ENCODE measurements at places on chromosomes 5 and 9.

GRCh38 chr9:116370556-116370955, 217.0 kb downstream of the PAPPA start:
- H3K36me3 ChIP-seq = no peaks in the 10 kb centered on the region
- no peak for DNase-seq
- H3K27me3 ChIP-seq = no peaks in the 10 kb centered on the region

DNA sequence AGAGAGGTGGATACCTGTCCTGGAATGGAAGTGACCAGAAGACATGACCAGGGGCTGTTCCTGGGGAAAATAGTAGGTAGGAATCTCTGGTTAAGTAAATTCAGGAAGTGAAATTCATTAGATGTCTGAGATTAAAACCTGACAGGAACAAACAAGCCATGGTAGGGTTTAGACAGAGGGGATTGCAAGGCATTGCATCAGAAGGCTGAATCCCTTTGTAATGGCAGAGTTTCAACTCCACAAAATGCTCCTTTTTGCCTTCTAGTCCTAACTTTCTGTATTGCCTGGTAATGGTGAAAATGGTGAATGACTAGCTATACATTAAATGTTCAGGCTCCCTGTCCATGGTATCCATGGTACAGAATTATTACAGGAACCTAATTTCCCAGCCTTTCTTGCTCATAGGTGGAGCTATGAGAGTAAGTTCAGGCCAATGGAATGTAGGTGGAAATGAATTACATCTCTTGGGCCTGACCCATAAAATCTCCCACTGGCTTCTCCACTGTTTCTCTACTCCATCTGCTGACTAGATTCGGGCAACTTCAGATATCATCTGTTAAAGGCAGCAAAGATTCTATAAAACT, 113.4 kb upstream of the CNTLN start:
- no peak for DNase-seq
- H3K4me1 ChIP-seq = no peaks in the 10 kb centered on the region
- no peak overlapping the region for H3K27ac ChIP-seq
- H3K27me3 ChIP-seq = no peaks in the 10 kb centered on the region

DNA sequence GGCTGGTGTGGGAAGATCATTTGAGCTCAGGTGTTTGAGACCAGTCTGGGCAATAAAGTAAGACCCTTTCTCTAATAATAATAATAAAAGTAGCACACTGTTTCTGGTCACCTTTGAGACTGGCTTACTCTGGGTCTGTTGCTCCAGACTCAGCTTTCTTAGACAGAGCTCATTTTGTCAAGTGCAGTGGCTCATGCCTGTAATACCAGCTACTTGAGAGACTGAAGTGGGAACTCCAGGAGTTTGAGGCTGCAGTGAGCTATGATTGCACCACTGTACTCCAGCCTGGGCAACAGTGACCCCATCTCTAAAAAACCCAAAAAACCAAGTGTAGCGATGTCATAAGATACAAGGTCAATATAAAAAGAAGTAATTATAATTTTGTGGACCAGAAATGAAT, 36.4 kb upstream of the RNU6ATAC start:
- H3K4me3 ChIP-seq = no peak overlapping the region
- no peaks in the 10 kb centered on the region for H3K27me3 ChIP-seq
- H3K36me3 ChIP-seq = no peaks in the 10 kb centered on the region
- no peak for DNase-seq

DNA sequence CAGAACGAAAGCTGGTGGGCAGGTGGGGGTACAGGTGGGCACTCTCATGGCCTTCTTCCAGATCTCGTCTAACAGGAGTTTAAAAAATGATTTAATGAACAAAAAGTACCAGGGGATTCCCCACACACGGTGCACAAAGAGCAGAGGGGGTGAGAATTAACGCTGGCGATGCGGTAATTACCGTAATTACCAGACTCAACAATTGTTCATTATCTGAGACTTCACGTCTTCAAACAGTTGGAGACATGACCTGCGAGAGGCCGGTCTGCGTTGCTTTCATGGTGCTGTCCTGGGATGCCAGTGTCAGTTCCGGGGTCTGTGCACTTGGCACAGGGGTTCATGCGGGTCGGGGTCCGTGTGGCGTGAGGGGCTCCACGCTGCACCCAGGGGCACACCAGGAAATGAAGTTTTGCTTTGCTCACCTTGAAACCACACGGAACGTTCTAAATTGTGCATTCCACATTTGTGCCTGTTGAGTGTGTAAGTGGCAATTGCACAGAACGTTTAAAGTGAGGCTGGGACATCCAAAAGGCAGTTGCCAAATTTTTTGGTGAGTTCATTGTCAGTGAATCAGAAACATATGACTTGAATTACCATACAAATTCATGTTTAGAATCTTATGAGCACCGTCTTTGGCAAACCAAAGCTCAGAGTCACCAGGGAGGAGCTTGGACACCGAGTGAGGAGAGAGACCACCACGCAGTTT, 256.4 kb upstream of the IRX1 start:
- H3K4me1 ChIP-seq = no peaks in the 10 kb centered on the region
- DNase-seq = no peak
- H3K27ac ChIP-seq = no peak overlapping the region
- H3K36me3 ChIP-seq = no peaks in the 10 kb centered on the region

DNA sequence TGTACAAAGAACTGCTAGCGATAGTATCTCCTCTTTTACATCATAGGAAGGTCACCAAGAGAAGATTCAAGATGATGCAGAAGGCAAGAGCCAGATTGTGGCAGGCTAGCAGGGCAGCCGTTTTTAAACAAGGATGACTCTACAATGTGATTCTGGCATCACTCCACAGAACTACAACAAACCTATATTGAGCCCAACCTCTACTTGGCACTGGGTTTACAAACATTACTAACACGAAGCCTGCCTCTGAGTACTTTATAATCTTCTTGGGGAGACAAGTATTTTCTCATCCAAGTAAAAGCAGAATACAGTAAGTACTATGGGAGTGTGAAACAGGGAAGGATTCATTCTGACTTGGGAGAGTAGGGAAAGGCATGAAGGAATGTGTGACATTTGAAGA, 448.6 kb downstream of the ZNF608 start:
- no peak overlapping the region for H3K27ac ChIP-seq
- H3K27me3 ChIP-seq = no peaks in the 10 kb centered on the region
- no peak for DNase-seq

Measured in CD4-positive, alpha-beta T cell (primary cell).